ENCODE measurements at places on chromosomes 13 and 19.
A peak's percentile ranks its signal among the peaks of the same experiment; 100 is the strongest.

GRCh38 chr13:81988567-81988966, 1647.6 kb upstream of the SPRY2 start:
- DNase-seq: no peak

GRCh38 chr13:113452942-113453901, at the start of gene ADPRHL1:
TSS of gene ADPRHL1 (minus strand) at chr13:113453488. CDS start at chr13:113453437, 51 bp downstream.
- no peak for DNase-seq

DNA sequence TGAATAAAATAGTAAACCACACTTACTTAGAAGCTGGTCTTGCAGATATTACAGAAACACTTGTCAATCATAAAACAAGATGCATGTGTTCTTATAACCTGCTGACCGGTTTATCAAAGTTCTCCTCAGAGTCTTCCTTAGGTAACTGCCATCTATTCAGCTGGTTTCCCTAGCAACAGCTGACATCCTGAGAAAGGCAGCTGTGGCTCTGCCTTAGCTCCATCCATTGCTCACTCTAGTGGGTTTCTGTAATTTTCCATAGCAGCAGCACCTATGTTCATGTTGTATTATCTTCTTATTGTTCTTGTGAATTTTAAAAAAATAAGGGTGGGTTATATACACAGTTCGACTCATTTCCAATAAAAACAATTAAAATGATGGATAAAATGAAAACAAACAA, 87.8 kb downstream of the RAP2A start:
- no peak for DNase-seq

DNA sequence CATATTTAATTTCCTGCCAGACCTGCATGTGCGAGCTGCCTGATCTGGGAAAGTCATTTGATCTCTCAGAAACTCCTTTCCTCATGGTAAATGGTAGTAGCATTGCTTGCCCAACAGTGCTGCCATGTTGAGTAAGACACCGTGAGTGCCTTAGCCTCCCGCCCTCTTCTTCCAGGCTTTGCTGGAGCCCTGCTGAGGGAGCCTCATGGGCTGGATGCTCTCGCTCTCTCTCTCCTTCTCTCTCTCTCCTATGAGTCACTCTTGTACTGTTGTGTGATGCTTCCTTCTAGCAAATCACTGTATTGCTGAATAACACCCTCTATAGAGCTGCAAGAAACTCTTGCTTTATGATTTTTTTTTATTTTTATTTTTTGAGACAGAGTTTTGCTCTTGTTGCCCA, 365.5 kb downstream of the UQCRFS1 start:
- no peak for DNase-seq

- DNase-seq: no peak
Measured at GRCh38 chr13:25762281-25762680, 289.5 kb downstream of the SHISA2 start.

- DNase-seq: no peak
Measured at GRCh38 chr19:23795462-23795861, 36.8 kb upstream of the ZNF681 start.

DNA sequence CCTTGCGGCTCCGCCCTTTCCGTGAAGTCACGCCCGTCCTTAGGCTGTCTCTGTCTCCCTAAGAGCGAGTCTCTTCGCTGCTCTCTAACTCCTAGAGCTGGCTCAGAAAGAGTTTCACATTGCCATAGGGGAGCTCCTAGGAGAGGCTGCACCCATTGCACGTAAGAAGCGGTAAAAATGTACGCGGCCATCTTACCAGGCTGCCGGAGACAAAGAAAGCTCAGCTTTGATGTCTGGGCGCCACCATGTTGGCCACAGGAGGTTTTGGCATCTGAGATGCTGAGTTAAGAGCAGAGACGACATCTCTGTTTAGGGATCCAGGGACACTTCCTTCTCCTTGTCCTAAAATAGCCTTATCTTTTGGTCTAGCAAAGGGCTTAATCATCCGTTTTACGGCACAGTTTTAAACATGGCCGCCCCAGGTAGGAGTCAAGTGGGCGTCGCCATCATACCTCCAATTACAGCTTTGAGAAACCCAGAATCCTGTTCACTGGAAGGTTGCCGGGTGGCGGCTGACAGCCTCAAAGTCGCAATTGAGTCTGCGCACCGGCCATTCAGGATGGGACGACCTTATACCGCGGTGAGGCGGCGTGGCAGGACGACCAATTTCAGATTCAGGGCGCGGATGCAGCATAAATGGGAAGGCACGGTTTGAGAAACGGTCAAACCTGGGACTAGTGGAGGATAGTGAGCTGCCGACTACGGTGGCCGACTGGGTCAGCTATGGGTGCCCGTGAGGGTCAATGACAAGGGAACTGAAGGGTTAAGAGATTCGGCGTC, at the start of gene ZNF793:
Gene ZNF793, plus strand, starts transcription at position 553 of the 780 bp plus-strand sequence. CDS start 16,501 bp downstream, outside the sequence.
- DNase-seq: peak; percentile 90

GRCh38 chr19:633786-634639, 676 bp upstream of the POLRMT start:
- no peak for DNase-seq

DNA sequence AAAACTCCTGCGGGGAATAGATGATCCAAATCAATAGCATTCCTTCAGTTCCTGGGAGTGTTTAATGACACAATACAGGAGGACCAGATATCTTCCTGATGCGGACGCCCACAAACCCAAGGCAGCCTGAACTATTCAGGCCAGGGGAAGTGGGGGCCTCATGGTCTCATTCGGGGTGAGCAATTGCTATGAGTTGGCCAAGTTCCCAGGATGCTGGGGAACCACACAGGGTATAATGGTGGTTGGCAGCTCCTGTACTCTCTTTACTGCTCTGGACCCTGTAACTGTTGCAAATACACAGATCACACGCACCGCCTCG, 401.2 kb downstream of the IRS2 start:
- no peak for DNase-seq

DNA sequence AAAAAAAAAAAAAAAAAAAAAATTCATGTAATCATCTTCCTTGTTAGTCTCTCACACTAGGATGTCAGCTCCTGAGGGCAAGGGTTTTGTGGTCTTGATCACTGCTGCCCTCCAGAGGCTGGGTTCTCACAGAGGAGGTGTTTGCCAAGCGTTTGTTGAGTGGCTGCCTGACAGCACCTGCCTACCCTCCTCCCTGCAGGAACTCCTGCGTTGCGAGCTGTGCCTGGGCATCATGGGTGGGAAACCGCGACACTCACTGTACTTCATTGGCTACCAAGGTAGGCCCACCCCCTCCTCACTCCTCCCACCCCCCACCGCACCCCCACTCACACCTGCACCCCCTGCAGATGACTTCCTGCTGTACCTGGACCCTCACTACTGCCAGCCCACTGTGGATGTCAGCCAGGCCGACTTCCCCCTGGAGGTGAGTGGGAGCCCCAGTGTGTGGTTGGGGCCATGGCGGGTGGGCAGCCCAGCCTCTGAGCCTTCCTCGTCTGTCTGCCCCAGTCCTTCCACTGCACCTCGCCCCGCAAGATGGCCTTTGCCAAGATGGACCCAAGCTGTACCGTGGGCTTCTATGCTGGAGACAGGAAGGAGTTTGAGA, 8.1 kb downstream of the ATG4D start:
- DNase-seq: peak; percentile 62

DNA sequence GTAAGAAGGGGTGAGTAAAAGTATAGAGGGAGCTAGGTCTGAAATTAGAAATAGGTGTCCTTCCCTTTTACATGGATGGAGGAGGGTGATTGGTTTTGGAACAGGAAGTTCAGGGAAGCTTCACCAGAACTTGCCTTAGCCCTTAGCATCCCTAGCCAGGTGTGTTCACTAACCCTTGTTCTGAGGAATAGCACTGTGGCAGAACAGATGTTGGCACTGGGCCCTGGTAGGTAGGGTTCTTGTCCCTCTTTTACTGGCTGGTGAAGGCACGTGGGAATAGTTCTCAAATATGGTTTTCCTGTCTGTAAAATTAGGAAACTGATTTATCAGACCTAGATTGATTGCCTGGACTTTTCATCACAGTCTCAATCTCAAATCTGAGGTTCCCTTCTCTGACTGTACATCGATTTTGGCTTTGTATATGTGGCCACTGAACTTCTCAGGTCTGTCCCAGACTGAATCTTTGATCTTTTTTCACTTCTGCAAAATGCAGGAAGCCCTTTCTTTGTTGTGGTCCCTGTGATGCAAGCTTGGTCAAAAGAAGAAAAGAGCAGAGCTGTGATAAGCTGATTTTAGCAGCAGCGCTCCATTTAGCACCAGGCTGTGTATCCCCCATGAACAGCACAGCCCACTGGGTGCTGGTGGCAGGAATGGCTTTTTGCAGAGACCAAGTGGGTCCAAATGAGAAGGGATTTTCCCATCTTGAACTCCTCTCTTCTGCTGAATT, 86.2 kb upstream of the HTR2A start:
- no peak for DNase-seq

DNA sequence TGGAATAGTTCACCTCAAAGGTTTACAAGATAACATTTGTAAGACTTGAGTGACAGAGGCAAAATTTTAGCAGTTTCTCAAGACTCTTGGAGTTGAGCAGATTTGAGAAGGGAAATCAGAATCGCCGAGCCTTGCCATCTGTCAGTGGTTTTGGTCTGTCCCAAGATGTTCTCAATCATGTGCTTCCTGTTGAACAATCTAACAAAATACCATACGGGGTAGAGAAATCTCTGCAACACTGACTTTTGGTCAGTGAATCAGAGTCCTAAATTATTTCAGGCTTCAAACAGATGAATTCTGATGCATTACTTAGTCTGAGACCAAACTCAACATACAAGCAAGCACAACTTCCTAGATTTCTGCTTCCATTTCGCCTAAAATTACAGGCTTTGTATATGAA, 3.8 kb downstream of the KCTD12 start:
- DNase-seq: peak; percentile 1

GRCh38 chr19:42919757-42920079, 2.0 kb upstream of the PSG6 start:
- no peak for DNase-seq

All from CD4-positive, alpha-beta T cell treated with Interleukin-10 for 1 hour (primary cell).